ENCODE measurements at places on chromosomes 1 and 21. TPM values are rescaled to one million over a fixed set of nuclear protein-coding genes. Genes with fewer than 3 reads are reported as not detected.

Gene C1orf185
- not detected for total RNA-seq

Gene LCE3E
- not detected for total RNA-seq

Gene TRIM17
- 2.6 TPM for total RNA-seq

Gene HSPB7
- 10.7 TPM for total RNA-seq

- DNase-seq = no peak
These were observed 485.4 kb upstream of the USP24 start for GRCh38 chr1:55700359-55701130.

- DNase-seq = no peak
These were observed 5.0 kb downstream of the SLC25A44 start for GRCh38 chr1:156198831-156199349.

- DNase-seq = no peak
These were observed 29.4 kb upstream of the SOD1 start for GRCh38 chr21:31629972-31630711.

DNA sequence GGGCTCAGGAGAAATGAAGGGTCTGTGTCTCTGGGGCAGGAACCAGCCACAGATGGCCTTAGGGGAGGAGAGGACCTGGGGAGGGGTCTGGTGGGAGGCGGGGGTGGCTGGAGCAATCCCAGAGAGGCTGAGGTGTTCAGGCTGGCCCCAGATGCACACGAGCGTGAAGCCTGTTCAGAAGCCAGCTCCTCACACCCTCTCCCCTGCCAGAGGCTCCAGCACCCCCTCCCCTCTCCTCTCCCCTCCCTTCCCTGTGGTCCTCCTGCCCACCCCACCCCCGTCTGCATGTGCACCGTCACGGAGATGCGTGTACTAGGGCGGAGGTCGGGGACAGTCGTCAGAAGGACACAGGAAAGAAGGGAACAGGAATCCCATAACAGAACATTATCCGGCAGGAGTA lies 115.0 kb upstream of the COL6A1 start:
- DNase-seq = no peak

Data from upper lobe of right lung (tissue), 1 donor.